ENCODE measurements at places on chromosomes 2 and 18. TPM values are rescaled to one million over a fixed set of nuclear protein-coding genes. Genes with fewer than 3 reads are reported as not detected.

ODC1 gene
- total RNA-seq = 267 TPM

STPG4 gene
- total RNA-seq = 0.16 TPM

GRCh38 chr2:24913911-24914310 is 6.1 kb downstream of the ADCY3 start:
- H3K27me3 ChIP-seq = no peaks in the 10 kb centered on the region
- no peak overlapping the region for H3K4me3 ChIP-seq
- H3K36me3 ChIP-seq = peaks cover 59% of the 10 kb centered on the region
- no peak for DNase-seq

FOXD4L1 gene
- total RNA-seq = 0.17 TPM

DNA sequence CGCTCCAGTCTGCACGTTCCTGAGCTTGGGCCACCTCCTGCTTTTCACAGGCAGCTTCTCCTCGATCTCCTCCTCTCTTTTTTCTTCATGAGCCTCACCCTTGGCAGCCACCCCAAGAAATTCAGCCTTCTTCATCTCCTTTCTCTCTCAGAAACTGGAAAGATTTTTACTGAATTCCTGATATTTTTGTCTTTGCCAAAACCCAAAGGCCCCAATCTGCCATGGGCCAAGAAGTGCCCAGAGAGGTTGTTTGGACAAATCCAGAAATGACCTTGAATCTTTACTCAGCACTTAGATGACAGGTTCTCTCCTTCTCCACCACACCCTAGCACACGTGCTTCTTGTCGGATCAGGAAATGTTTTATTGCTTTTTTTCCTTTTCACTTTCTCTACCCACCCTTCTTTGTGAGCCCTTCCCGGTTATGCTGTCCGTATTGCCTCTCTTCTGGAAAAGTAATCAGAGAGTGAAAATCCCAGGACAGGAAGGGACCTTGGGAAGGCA is 134.5 kb upstream of the TNP1 start:
- no peaks in the 10 kb centered on the region for H3K36me3 ChIP-seq
- no peak for DNase-seq
- no peak overlapping the region for H3K27ac ChIP-seq
- no peak overlapping the region for H3K4me3 ChIP-seq
- no peaks in the 10 kb centered on the region for H3K4me1 ChIP-seq
